ENCODE measurements at places on chromosomes 11 and 22.

DNA sequence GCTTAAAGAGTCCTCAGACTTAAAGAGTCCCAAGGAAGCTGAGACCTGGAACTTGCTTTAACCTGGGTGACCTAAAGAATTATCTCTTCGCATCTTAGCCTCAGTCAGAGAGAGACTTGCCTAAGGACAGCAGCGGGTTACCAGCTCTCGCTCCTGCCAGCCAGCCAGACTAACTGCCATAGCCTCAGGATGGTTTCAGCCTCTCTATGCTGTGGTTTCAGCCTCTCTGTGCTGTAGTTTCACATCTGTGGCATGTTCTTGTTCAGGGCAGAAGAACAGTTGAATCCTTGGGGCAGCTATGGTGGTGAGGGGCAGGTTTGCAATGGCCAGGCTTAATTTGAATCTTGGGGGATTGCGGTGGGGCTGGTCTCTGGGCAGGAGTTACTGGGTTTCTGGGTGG is 2.3 kb downstream of the FRMD8 start:
- DNase-seq, result no peak

- no peak for DNase-seq
Measured at GRCh38 chr22:47163481-47163855, 401.0 kb downstream of the TBC1D22A start.

- no peak for DNase-seq
Measured at GRCh38 chr22:48553119-48553518, 1274.6 kb downstream of the BRD1 start.

- no peak for DNase-seq
Measured at GRCh38 chr11:119363081-119363850, 16.8 kb upstream of the MFRP start.

DNA sequence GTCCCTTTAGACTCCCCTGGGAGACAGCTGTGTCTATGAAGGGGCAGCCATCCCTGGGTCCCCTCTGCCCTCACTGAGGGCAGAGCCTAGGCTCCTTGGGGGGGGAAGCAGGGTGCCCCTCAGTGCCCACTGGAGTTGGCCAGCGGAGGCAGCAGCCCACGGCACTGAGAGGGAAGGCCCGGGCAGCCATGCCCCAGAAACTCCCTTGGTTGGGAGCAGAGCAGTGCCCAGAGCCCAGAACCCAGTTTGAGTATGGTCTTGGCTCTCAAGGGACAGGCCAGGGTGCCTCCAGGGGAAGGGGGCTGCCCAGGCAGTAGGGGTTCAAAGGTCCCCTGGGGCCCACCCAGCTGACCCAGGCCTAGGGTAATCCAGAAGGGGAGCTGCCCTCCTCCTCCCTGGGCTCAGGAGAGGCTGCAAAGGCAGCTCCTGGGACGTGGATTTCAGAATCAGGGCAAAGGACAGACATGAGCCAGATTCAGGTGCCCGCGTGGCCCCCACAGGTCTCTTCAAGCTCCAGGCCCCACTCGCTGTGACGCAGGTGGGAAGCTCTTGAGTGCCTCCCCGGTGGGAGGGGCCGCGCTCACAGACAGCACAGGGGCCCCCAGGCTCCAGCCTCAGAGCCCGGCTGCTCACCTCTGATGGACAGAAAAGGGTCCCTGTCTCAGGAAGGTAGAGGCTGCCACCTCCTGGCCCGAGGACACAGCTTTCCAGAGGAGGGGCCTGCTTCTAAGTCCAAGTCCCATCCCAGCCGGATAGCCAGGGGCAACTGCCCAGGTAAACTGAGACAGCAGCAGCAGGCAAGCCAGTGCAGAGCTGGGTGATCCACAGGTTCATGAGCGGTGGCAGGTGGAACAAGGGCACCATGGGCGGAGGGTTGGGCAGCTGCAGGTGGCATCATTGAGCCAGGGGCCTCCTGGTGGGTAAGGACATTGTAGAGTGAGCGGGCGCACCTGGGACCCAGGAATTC is 2.6 kb downstream of the C11orf21 start:
- DNase-seq, result no peak

DNA sequence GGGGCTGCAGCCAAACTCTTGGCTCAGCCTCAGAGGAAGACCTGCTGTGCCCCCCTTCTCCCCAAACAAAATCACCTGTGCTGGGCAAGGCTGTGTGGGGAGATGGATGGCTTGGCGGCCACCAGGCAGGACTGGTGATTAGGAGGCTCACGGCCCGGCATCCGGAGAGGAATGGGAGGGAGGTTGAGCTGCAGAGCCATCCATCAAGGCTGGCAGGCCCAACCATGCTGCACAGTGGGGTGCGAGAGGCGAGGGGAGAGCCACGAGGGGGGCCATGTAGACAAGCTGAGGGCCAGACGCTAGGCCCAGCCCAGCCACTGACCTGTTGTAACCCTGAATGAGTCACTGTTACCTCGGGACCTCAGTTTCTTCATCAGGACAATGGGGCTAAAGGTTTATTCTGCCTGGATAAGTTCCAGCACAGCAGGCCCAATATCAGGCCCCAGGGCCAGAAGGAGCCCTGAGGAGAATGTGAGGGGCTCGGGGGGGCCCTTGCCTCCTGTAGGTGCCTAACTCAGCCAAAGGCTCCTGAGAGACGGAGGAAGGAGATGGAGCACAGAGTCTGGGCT is 18.2 kb downstream of the PDE2A start:
- no peak for DNase-seq
